Neural cell (in vitro differentiated cells): ENCODE measurements at places on chromosomes 12 and 14. TPM values are rescaled to one million over a fixed set of nuclear protein-coding genes. Genes with fewer than 3 reads are reported as not detected.

The SERPINA5 gene
- 4.7 TPM in 1 of 2 replicates, not detected in the other for polyA plus RNA-seq

The IPO8 gene
- 18.8 and 24.3 TPM in 2 replicates for polyA plus RNA-seq

The ACTR10 gene
- polyA plus RNA-seq: 281 and 401 TPM in 2 replicates

The ASIC1 gene
- 8.0 and 9.1 TPM in 2 replicates for polyA plus RNA-seq

The TMEM121 gene
- polyA plus RNA-seq: 19.5 and 26.6 TPM in 2 replicates

The PIP4K2C gene
- 22.1 and 31.0 TPM in 2 replicates for polyA plus RNA-seq

The SYCP3 gene
- polyA plus RNA-seq: 2.1 and 3.4 TPM in 2 replicates

The CCDC197 gene
- polyA plus RNA-seq: not detected in 2 replicates

The SLC5A8 gene
- polyA plus RNA-seq: 0.12 TPM in 1 of 2 replicates, not detected in the other

The ATP6V1D gene
- polyA plus RNA-seq: 172 and 216 TPM in 2 replicates

The COX8C gene
- not detected in 2 replicates for polyA plus RNA-seq

The EPYC gene
- polyA plus RNA-seq: not detected in 2 replicates
